ENCODE measurements at places on chromosomes 4 and X. TPM values are rescaled to one million over a fixed set of nuclear protein-coding genes. Genes with fewer than 3 reads are reported as not detected.

DNA sequence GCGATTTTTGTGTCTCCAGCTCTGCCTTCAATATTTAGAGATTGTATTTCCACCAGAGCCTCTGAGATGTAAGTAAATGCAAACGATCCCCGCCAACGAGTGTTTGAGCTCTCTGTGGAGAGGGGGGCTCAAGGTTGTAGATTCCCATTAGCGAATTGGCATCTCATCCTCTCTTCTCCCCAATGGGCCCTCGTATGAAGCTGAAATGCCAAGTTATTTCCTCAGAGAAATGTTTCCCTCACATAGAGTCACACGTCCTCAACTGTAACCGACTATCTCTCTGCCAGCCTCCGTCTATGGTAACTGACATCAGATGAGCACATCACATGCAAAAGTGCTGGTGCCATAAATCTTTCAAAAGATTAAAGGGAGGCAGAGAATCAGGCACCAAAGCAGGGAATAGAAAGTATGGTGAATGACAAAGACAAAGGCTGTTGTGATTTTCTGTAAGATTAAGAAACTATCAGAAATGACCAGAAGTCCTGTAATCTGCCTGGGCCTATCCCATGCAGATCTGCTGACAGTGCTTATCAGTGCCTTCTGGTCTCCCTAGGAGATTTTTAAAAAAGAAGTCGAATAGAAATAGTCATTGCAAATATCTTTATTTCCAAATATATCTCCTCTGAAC lies 157.1 kb downstream of the PDGFRA start:
- no peak overlapping the region for H3K4me3 ChIP-seq
- H3K27me3 ChIP-seq, result no peaks in the 10 kb centered on the region
- no peak for DNase-seq
- H3K36me3 ChIP-seq, result no peaks in the 10 kb centered on the region
- H3K4me1 ChIP-seq, result no peaks in the 10 kb centered on the region

DNA sequence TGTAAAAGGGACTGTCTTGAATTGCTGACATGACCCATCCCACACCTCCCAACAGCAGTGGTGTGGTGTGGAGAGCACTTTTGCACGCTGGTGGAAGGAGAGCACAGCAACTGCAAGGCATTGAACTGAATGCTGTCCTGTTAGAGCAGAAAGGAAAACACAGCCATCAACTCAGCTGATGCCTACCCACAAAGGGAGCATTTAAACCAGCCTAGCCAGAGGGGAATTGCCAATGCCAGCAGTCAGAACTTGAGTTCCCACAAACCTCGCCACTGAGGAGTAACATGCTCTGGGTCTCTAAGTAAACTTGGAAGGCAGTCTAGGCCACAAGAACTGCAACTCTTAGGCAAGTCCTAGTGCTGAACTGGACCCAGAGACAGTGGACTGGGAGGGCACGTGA lies 31.9 kb downstream of the MAGED4 start:
- no peak for DNase-seq
- peaks cover 2% of the 10 kb centered on the region for H3K27me3 ChIP-seq
- no peak overlapping the region for H3K27ac ChIP-seq
- H3K36me3 ChIP-seq, result no peaks in the 10 kb centered on the region
- H3K4me1 ChIP-seq, result no peaks in the 10 kb centered on the region

DNA sequence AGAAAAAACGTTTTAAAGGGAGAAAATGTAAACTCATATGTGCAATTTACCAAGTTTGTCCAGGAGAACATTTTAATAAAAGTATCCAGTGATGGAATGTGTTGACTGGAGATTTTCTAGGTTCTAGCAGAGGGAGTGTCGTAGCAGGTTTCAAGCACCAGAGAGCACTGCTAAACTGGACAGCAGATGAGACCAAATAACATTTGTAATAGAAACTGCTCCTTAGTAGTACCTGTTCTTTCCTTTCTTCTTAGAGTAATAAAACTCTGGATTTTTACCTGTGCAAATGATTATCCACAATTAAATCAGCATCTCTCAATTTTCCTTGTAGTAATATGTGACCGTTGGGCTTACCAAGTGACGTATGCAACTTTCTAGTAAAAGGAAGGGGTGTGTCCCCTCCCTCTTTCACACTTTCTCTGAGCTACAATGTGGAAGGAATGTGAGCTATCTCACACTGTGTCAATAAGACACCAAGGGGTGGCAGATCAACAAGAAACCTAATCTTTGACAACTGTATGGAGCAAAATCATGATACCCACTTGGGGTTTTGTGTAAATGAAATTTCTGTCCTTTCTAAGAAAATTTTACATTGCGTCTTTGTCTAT lies 9.5 kb downstream of the HPGDS start:
- no peak overlapping the region for H3K27ac ChIP-seq
- H3K4me3 ChIP-seq, result no peak overlapping the region
- DNase-seq, result no peak
- no peaks in the 10 kb centered on the region for H3K36me3 ChIP-seq
- no peaks in the 10 kb centered on the region for H3K4me1 ChIP-seq
- H3K27me3 ChIP-seq, result peaks cover 2% of the 10 kb centered on the region

DNA sequence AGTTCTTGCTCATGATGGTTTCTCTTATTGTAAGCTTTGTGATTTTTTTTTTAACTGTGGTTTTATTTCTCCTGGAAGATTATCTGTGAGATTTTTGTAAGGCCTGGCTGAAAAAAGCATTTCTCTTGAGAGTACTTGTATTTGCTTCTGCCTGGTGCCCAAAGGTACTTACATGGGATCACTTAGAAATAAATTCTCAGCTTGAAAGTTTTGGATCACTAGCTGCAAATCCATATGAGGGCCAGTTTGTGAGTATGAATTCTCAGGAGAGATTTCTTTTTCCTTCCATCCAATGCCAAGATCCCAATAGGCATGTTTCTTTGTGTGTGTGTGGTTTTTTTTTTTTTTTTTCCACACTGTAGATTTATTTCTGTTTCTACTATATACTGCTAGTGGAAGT lies 1884.7 kb upstream of the PCDH7 start:
- H3K4me3 ChIP-seq, result no peak overlapping the region
- H3K27me3 ChIP-seq, result no peaks in the 10 kb centered on the region
- no peak for DNase-seq
- no peak overlapping the region for H3K27ac ChIP-seq

GRCh38 chrX:27242581-27242980 lies 220.6 kb downstream of the PPP4R3C start:
- H3K36me3 ChIP-seq, result no peaks in the 10 kb centered on the region
- no peaks in the 10 kb centered on the region for H3K27me3 ChIP-seq
- H3K4me1 ChIP-seq, result no peaks in the 10 kb centered on the region
- no peak overlapping the region for H3K27ac ChIP-seq

DNA sequence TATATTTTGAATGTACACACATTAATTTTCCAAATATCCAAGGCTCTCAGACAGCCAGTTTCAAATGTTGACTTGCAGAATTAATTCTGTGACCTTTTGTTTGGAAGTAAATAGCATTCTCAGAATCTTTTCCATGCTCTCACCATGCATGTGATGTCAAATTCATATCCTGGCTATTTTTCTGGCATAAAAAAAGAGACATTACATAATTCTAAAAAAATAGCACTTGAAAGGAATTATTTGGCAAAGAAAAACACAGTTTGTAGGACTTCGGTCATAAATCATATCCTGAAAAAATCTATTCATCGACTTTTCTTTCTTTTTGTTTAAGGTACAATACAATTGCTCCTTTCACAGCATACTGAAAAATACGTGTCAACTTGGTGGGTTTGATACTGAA lies 111.2 kb downstream of the GLRA3 start:
- H3K36me3 ChIP-seq, result no peaks in the 10 kb centered on the region
- no peaks in the 10 kb centered on the region for H3K4me1 ChIP-seq
- no peaks in the 10 kb centered on the region for H3K27me3 ChIP-seq
- no peak overlapping the region for H3K4me3 ChIP-seq

GRCh38 chrX:39654952-39655351 lies 442.8 kb downstream of the BCOR start:
- H3K4me1 ChIP-seq, result no peaks in the 10 kb centered on the region
- no peak overlapping the region for H3K4me3 ChIP-seq
- peaks cover 38% of the 10 kb centered on the region for H3K27me3 ChIP-seq
- H3K27ac ChIP-seq, result no peak overlapping the region

DNA sequence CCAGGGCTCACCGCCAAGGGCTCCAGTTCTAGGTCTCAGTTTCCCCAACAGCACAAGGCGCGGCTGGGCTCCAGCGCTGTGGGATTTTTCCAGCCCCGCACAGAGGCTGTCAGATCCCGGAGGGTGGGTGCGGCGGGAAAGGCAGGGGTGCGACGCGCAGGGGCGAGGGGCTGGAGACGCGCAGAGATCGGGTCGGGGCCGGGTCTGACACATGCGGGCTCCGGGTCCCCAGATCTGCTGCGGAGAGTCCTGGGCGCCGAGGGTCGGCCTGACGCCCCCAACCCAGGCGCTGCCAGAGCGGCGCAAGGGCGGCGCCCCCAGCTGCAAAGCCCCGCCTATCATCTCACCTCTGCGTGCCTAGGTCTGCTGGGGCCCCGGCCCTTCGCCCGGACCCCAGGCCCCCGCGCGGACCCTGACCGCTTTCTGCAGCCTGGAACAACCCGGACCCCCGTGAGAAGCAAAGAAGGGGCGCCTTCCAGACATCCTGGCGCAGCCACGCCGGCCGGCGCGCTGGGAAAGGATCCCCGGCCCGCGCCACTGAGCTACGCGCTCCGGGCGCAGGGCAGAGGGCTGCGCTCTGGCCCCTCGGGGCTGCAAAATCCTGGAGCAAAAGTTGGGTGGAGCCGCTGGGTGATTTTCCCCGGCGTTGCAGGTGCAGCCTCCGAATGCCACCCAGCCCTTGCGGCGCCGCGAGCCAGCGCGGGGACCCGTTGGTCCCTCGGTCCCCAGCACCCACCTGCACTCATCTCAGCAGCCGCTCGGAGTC lies 486 bp downstream of the ABLIM2 start:
- H3K36me3 ChIP-seq, result no peaks in the 10 kb centered on the region
- H3K4me3 ChIP-seq, result peak overlapping the region; percentile 23
- peaks cover 53% of the 10 kb centered on the region for H3K27me3 ChIP-seq
- DNase-seq, result no peak
- peaks cover 5% of the 10 kb centered on the region for H3K4me1 ChIP-seq
- no peak overlapping the region for H3K27ac ChIP-seq

DNA sequence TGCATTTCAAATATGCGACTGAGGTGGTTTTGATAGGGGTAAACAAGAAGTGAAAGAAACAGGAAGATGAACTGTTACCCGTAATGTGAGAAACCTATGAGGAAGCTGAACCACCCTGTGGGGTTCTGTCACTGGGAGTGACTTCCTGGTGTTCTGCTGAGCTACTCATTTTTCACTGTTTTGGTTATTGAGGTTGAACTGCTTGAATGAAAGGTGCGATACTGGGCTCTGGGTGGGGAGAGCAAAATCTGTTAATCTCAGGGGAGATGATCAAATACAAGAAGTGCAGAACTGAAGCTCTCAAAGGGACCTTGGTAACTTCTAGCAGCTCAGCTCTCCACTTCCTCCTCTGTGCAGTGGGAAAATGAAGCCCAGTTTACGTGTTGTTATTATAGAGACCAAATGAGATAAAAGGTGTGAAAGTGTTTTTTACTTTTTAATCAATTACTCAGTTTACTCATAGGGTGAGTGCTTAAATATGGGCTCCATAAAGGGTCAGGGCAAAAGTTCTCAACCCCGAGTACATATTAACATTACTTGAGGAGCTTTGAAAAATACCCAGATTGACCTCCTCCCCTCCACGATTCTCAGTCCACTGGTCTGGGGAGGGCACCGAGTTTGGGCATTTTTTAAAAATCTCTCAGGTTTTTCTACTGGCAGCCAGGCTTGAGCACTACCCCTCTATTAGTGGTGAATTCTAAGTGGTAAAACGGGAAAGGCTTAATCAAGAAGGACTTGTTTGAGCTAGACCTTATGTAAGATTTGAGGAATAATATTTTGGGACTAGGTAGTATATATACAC lies 66.7 kb downstream of the COQ2 start:
- H3K27me3 ChIP-seq, result no peaks in the 10 kb centered on the region
- no peaks in the 10 kb centered on the region for H3K36me3 ChIP-seq
- H3K4me3 ChIP-seq, result no peak overlapping the region
- H3K27ac ChIP-seq, result no peak overlapping the region
- peaks cover 2% of the 10 kb centered on the region for H3K4me1 ChIP-seq
- no peak for DNase-seq

GRCh38 chr4:88865046-88865445 lies 167.4 kb upstream of the NAP1L5 start:
- H3K27ac ChIP-seq, result no peak overlapping the region
- no peaks in the 10 kb centered on the region for H3K27me3 ChIP-seq
- H3K4me3 ChIP-seq, result no peak overlapping the region

DNA sequence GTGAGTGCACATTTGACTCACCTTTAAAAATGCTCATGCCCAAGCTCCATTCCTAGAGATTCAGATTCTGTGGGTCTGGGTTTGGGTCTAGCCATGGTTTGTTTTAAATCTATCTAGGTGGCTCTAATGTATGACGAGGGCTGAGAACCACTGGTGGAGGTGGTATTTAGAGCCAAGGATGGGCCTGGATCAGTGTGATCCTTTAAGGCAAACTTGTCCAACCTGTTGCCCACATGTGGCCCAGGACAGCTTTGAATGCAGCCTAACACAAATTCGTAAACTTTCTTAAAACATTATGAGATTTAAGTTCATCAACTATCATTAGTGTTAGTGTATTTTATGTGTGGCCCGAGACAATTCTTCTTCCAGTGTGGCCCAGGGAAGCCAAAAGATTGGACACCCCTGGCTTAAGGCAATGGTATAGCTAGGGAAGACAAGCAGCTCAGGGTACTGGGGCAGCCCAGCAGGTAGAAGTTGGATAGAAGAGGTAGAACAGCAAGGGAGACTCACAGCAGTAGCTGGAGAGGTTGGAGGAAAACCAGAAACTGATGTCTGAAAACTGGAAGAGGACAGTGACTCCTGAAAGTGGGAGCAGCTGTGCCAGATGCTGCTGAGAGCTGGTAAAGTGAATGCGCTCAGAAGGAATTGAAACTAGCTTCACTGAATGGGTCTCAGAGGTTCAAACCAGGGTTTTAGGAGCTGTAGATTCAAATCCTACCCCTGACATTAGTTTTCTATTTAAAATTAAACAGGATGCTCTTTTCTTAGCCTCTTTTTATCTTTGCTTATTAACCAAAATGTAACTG lies 18.2 kb downstream of the ADD1 start:
- peak overlapping the region; percentile 24 for H3K27ac ChIP-seq
- no peak for DNase-seq
- no peaks in the 10 kb centered on the region for H3K36me3 ChIP-seq
- H3K27me3 ChIP-seq, result no peaks in the 10 kb centered on the region
- H3K4me1 ChIP-seq, result peaks cover 38% of the 10 kb centered on the region

FRMPD3 gene
- under 0.01 TPM for total RNA-seq

NEXMIF gene
- total RNA-seq, result under 0.01 TPM

SUPT20HL2 gene
- total RNA-seq, result not detected

SMR3B gene
- not detected for total RNA-seq
